Activated CD4-positive, alpha-beta memory T cell treated with anti-CD3 and anti-CD28 coated beads, Interleukin-2, amount 10 ng/mL, durations not matched to agents 7 days and 5 days (primary cell): ENCODE measurements at places on chromosomes 11 and 22. TPM values are rescaled to one million over a fixed set of nuclear protein-coding genes. Genes with fewer than 3 reads are reported as not detected.
A peak's percentile ranks its signal among the peaks of the same experiment; 100 is the strongest.

CRYBB3 gene
- 0.40 TPM for total RNA-seq

MYEOV gene
- not detected for total RNA-seq

UBXN1 gene
- total RNA-seq = 139 TPM

KRTAP5-2 gene
- total RNA-seq = not detected

SSTR3 gene
- total RNA-seq = 3.9 TPM

MS4A3 gene
- not detected for total RNA-seq

APOA5 gene
- total RNA-seq = not detected

RAG2 gene
- not detected for total RNA-seq

MMP3 gene
- not detected for total RNA-seq

TREH gene
- not detected for total RNA-seq

SMTNL1 gene
- not detected for total RNA-seq

DNA sequence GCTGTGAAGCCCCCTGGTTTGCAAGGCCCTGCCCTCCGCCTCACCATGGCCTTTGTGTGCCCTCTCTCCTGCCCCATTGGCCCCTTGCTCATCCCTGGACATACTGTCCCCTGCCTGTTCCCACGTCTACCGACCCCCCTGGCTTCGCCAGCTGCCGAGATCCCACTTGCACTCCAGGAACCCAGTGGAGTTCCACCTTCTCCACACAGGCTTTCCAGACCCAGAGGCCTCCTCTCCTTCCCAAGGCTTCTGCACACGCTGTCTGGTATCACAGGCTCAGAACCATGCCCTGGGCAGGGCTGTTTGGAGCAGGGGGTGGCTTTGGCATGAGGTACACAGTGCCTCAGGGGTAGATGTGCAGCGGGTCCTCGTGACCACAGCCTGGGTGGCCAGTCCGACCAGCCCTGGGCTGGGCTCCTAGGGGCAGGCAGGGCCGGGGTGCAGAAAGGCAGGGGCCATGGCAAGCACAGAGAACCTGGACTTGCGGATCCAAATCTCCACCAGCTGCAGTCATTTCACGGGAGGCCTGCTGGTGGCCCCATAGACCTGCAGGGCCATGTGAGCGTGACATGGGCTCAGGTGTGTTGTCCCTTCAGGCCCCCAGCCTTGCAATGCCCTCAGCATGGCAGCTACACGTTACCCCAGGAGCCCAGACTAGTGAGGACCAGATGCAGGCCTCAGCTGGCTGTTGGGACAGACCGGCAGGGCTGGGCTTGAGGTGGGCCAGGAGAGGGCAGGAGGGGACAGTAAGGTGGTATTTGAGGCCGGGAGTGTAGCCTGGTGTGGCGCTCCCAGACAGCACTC, 9.5 kb downstream of the GRK2 start:
- no peak for DNase-seq

DNA sequence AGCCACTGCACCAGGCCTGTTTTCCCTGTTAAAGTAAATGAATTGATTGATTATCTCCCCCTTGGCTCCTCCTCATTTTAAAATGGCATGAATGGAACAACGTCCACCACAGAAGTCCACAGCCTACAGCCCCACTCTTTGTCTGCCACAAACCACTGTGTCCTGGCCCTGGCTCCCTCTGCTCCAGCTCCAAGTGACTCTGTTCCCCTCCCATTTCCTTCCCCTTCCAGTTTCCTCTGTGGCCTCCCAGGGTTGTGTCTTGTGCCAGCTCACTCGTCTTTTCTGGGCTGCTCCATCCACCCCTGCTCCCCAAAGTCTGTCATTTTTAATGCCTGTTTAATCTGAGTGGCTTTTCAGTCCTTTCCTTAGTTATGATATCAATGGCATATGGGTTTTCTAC, 52.4 kb upstream of the CD5 start:
- no peak for DNase-seq

- DNase-seq = peak; percentile 66
Measured at GRCh38 chr11:125886997-125887372, 483 bp upstream of the HYLS1 start.

GRCh38 chr11:113091481-113091780, 130.2 kb downstream of the NCAM1 start:
- DNase-seq = no peak

GRCh38 chr22:37098976-37099591, 10.4 kb downstream of the TMPRSS6 start:
- DNase-seq = no peak

GRCh38 chr11:98710986-98711385, 309.8 kb upstream of the CNTN5 start:
- DNase-seq = no peak

GRCh38 chr22:37334859-37335805, 52.8 kb downstream of the CYTH4 start:
- DNase-seq = no peak

DNA sequence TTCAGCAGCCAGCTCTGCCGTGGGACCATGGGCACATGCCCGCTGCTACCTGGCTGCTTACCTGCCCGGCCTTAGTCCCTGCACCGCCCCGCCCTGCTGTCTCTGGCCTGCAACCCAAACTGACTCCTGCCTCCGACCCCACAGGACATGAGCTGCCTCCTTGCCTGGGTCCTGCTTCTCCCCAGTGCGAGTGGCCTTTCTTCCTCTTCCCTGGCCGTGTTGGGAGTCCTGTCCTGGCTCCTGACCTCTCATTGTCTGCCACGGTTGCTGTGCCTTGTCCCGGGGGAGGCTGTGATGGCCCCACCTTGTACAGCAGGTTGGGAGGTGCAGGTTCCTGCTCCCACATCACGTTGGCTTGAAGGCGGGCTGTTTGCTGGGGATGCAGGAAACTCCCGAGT, 370.0 kb downstream of the TBC1D22A start:
- DNase-seq = no peak

- peak; percentile 55 for DNase-seq
Measured at GRCh38 chr11:61587951-61588727, 7.3 kb upstream of the SYT7 start.

DNA sequence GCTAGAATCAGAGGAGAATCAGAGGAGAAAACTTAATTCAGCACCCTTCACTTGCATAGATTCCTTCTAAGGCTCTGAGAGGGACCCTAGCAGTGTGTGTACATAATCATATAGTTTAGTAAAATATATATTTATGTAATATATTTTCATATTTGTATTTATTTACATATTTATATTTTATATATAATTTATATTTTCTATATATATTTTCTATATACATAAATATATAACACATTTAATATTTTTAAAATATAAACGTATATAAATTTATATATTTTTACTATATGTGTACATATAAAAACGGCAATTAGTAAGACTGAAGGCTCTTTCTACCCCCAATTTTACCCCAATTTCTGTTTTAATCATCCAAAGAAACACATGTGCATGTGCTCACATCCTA, 80.3 kb downstream of the NXPE2 start:
- DNase-seq = no peak

DNA sequence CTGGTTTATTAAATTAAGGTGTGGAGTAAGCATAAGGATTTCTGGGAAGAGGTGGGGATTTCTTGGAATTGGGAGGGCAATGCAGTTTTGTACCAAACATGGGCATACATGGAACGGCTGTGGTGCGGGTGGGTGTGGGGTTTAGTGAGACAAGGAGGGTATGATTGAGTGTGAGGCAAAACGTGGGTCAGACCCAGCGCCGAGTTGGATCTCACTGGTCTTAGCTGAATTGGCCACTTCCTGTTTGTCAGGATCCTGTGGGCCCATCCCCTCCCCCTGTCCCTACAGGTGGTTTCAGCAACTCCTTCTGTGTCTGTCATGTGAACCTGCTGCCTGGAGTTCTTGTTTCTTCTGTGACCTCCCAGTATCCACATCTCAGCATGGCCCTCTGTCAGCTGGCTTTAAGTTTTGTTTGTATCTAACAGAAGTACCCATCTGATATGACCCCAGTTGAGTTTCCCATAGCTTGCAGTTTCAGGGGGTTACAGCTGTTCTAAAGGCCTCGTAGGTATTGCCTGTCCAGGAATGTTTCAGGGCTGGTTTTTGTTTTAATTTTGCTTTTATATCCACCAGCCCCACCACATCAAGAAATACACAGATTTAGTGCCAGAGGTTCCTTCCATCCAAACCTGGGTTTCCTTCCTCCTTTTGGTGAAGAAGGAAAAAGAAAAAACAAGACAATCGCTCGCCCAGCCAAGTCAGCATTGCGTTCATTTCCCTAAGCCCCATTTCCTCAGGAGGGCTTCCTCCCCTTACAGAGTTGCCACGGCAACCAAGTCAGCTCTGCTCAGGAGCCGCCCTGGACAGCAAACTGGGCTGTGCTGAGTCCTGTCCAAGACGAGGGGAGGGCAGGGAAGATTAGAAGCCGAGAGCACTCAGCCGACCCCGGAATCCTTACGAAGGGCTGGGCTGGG, 6.0 kb downstream of the APOL1 start:
- DNase-seq = peak; percentile 65

- no peak for DNase-seq
Measured at GRCh38 chr11:128394431-128395089, 192.8 kb downstream of the ETS1 start.

DNA sequence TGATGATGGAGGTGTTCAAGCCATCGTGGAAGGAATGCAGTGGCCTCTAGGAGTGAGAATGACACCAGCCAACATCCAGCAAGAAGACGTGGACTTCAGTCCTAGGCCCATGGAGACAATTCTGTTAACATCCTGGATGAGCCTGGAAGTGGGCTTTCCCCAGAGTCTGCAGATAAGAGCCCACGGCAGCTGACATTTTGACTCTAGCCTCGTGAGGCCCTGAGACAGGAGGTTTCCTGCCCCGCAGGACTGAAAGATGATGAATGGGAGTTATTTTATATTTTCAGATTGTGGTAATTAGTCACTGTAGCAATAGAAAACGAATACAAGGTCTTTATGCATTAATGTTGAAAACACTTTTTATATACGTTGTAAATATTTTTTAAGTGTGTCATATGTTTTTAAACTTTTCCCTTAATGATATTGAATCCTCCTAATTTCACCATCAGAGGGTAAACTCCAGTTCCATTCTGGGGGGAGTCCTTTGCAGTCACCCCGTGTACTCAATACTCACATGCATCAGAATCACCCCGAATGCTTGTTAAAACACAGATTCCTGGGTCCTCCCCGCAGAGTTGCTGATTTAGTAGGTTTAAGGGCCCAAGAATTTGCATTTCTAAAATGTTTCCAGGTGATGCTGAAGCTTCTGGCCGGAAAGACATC, 570 bp upstream of the TPCN2 start:
- DNase-seq = no peak

GRCh38 chr11:122814401-122814800, 23.9 kb upstream of the CRTAM start:
- DNase-seq = no peak

GRCh38 chr11:66150140-66150539, 80.1 kb downstream of the PACS1 start:
- no peak for DNase-seq

DNA sequence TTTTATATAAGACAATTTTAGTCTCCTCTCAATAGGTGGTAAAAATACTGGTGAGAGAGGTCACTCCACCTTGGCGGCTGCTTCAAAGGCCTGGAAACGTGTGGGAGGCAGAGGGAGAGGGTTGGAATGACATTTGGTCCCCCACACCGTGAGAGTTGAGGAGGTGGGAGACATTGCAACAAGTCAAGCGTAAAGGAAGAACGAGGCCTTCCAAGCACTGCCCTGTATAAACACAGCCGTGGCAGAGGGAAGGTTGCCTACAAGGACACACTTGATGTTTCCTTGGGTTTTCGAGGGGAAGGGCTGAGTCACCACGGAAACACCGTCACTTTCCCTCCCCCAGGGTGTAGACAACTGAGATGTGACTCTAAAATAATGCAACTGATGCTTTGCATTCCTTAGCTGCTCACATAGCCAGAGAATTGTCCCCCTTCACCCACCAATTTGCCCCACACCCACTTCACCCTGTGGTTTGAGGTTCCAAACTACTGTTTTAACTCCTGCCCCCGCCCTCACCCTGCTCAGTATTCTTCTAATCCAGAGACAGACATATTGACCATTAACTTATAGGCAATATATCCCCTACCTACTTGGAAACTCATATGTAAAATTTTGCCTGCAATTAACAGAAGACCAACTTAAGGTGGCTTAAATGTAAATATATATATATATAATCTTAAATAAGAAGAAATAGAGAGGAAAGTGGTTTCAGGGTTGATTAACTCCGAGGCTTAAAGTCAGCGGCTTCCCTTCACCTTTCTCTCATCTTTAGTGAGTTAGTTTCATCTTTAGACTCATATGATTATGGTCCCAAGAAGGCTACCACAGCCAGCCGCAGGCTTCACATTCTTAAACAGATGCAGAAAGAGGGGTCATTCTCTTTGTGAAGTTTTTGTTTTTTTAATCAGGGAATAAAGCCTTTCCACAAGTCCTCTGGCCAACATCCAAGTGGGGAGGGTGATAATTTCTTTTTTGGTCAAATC, 54.1 kb upstream of the BDNF start:
- no peak for DNase-seq

- no peak for DNase-seq
Measured at GRCh38 chr11:121067453-121067852, 33.6 kb upstream of the TECTA start.

DNA sequence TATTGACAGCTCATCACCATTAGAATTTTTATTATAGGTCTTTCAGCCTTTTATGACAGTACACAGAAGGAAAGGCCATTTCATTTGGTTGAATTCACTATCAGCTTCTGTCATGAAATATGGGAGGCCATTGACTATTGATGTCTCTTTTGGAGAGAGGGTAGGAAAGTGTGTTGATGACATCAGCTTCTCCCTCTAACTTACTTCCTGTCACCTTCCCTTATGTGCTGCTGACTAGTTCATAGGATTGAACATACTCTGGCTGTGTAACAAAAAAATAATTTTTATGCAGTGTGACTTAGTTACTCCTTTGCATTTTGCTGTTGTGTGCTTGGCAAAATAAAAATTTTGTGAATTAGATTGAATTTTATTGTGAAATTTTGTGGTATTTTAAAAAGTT, 769.2 kb downstream of the METTL15 start:
- DNase-seq = no peak

DNA sequence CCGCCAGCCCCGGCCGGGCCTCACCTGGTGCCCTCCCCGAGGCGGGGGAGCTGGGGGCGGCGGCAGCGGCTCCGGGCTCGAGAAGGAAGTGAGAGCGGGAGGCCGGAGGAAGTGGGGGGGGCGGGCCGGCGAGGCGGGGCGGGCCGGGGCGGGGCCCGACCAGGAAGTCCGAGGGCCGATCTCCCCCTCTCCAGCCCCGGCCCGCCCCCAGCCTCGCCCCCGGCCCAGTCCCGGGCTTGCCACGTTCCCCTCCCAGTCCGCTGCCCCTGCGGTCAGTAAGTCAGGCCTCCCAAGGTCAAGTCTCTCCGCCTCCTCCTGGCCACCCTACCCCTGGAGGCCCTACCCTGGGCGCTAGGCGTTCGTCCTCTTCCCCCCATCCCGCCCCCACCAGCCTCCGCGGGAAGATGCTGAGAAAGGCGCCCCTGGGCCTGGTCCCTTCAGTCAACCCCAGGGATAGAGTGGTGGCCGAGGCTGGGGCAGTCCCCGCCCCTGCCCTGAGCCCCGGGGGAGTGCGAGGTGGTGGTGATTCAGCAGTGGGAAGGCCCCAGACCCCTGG, at the start of gene RHOG:
RHOG (minus strand) TSS at position 90 of the 556 bp plus-strand sequence. CDS start 12,821 bp downstream, outside the sequence.
- no peak for DNase-seq
